ENCODE measurements at places on chromosomes 16 and 17. TPM values are rescaled to one million over a fixed set of nuclear protein-coding genes. Genes with fewer than 3 reads are reported as not detected.

STH gene
- total RNA-seq = not detected

MYH13 gene
- not detected for total RNA-seq

- DNase-seq = peak; percentile 77
Observed at GRCh38 chr16:27374804-27375425, 27.1 kb upstream of the IL21R start.

NOTUM gene
- not detected for total RNA-seq

GRCh38 chr16:5639531-5639930 lies 541.9 kb upstream of the EEF2KMT start:
- no peak for DNase-seq

- DNase-seq = no peak
Observed at GRCh38 chr17:67364847-67365737, 1.3 kb downstream of the PSMD12 start.

GRCh38 chr16:86960266-86960665 lies 356.9 kb downstream of the C16orf95 start:
- no peak for DNase-seq

QPRT gene
- 26.3 TPM for total RNA-seq

TMC7 gene
- 9.6 TPM for total RNA-seq

LITAF gene
- total RNA-seq = 200 TPM

DNA sequence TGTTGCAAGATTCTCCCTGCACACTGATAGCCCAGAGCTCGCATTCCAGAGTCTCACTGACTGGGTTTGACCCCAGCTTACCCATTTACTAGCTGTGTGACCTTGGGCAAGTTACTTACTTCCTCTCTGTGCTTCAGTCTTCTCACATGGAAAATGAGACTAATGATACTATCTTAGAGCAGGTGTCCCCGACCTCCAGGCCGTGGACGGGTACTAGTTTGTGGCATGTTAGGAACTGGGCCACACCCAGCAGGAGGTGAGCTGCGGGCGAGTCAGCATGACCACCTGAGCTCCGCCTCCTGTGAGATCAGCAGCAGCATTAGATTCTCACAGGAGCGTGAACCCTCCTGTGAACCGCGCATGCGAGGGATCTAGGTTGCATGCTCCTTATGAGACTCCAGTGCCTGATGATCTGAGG lies 15.8 kb downstream of the ANKFY1 start:
- no peak for DNase-seq

- no peak for DNase-seq
Observed at GRCh38 chr16:88317613-88317965, 65.2 kb upstream of the ZNF469 start.
